Left hindlimb (tissue), 1 donor: ENCODE measurements at places on chromosomes 2 and 18.
A peak's percentile ranks its signal among the peaks of the same experiment; 100 is the strongest.

GRCh38 chr18:46649071-46649862, 7.8 kb downstream of the LOXHD1 start:
- DNase-seq: no peak

DNA sequence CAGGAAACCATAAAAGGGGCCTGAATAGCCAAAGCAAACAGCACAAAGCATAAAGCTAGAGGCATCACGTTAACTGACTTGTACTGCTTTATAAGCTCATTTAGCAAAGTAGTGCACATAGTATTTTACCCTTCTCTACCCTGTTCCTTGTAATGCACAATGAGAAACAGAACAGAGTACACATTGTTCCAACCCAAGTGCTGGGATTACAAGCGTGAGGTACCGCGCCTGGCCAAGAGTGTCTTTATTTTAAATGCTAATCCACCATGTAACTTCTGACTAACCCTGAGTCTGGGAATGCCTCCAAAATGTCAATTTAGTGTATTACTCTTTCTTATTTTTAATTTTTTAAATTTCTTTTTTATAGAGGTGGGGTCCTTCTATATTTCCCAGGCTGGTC, 46.4 kb upstream of the STON1 start:
- no peak for DNase-seq

GRCh38 chr18:46366751-46367376, 262.7 kb downstream of the HAUS1 start:
- peak; percentile 54 for DNase-seq

- no peak for DNase-seq
Observed at GRCh38 chr2:55620123-55620779, 2.8 kb upstream of the PPP4R3B start.

DNA sequence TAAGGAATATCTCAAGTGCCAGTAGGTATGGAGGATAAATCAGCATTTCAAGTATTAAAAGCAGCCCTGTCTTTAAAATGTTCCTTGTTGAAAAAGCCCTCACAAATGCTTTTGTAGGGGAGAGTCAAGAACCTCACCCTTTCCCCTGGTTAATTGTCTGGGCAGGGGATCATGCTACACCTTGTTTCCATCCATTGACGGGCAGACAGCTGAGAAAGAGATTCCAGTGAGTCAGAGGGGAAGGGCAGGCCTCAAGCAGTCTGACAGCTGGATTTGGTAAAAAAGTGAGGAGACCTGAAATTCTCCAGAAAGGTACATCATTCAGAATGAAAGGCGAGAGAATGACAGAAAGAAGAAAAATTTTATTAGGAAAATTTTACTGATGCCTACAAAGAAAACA, 203.2 kb upstream of the CYP26B1 start:
- DNase-seq: no peak

- DNase-seq: no peak
Observed at GRCh38 chr2:150339951-150340350, 147.5 kb downstream of the RND3 start.

- no peak for DNase-seq
Observed at GRCh38 chr2:226756131-226756530, 43.5 kb downstream of the IRS1 start.

DNA sequence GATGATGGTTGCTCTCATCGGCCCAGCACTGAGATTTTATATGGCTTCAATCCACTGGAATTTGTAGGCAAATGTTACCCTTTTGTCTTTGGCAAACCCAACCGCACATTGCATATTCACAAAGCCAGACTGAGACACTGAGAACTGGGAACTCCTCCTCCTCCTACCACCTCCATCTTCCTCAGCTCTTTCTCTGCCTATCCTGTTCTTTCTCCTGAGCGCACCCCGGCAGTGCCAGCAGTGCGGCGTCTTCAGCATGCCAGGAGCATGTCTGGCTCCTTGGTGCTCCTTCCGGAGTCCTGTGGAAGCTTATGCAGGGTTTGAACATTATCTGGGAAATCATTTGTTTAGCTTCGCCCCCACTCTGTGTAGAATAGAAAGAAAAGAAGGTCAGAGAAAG, 50.8 kb downstream of the TRIB2 start:
- DNase-seq: no peak

GRCh38 chr2:21331625-21332370, 208.0 kb downstream of the TDRD15 start:
- DNase-seq: no peak

DNA sequence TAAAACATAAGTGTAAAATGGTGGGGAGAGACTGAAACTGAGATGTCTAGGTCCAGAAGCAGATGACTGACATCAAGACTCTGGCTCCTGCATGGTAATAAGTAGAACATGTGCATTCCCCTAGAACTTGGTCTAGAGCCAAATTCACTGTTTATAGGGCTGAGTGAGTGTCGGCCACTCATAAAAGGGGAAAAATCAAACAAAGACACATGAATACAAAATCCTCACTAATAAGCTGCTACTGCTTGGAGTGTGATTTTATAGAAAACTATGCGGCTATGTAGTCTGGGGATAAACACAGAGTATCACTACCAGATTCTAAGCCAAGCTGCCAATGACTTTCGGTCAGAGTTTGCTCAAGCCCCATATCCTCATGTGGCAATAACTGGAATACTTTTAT, 1080.8 kb upstream of the DDX18 start:
- no peak for DNase-seq

GRCh38 chr2:21011876-21012556, 31.9 kb downstream of the APOB start:
- DNase-seq: no peak
